ENCODE measurements at places on chromosomes 2 and 18. TPM values are rescaled to one million over a fixed set of nuclear protein-coding genes. Genes with fewer than 3 reads are reported as not detected.

The ESPNL gene
- total RNA-seq, result not detected

The TMX3 gene
- 12.9 TPM for total RNA-seq

The IRS1 gene
- 18.6 TPM for total RNA-seq

GRCh38 chr2:109021895-109022300 is 32.9 kb upstream of the EDAR start:
- no peak for DNase-seq

DNA sequence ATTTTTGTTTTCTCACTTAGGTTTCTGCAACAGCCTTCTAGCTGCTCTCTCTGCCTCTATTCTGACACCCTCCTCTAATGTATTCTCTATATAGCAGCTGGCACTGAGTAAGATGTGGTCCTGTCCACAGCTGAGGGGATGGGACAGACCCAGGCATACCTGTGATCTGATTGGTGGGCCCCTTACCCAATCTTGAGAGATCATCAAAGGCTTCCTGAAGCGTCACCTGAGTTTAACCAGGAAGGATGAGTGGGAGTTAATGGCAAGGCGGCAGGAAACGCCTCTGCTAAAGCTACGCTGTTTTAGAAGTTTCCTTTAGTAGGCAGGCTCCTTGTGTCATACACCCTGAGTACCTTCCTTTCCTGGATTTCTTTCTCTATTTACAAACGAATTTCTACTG is 5.7 kb upstream of the TET3 start:
- DNase-seq, result no peak

GRCh38 chr2:26459991-26460612 is 17.8 kb downstream of the OTOF start:
- DNase-seq, result no peak

DNA sequence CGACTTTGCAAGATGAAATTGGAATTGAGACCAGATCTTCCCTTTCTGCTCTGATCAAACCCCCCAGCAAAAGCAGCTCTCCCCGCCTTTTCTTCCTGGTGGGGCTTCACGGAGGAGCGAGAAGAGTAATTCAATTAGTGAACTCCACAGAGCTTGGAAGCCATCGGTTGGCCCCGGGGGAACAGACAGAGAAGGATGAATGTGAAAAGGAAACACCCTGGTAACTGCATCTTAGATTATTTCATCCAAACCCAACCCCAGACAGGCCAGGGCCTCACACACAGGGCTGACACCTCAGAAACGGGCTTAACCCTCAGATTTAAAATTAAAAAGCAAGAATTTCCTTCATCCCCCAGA is 18.3 kb downstream of the SMAD7 start:
- DNase-seq, result no peak

DNA sequence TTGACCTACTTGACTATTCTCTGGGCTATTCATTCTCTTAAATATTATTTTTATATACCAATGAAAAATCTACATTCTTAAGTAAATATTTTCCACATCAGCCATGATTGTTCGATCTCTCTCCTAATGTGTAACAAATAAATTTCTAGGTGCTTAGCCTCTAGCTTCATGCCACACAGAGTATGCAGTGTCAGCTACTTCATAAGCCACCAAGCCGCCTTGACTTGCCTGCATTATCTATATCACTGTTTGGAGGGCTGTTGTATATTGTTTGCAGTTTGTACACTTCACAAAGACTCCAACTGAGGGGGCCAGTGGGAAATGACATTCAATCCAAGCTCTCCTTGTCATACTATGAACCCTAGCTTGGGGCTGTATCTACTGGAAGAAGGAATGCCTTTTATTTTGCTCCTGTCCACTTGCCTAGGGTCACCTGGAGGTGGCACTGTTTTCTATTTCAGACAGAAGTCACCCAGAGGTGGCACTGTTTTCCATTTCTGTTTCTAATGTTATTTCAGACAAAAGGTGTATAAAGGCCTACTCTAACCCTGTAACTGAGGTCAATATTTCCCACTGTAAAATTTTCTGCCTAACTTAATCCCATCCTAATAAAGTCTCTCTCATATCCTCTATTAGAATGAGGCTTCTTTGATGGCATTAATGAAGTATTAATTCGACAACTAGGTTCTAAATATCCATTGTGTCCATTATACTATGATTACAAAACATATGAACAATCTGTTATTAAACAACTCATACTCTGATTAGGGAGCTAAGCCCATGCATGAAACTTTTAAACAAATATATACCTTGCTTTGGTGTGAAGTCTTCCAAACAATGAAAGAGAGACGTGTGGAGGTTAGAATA is 36.4 kb downstream of the COL5A2 start:
- no peak for DNase-seq

DNA sequence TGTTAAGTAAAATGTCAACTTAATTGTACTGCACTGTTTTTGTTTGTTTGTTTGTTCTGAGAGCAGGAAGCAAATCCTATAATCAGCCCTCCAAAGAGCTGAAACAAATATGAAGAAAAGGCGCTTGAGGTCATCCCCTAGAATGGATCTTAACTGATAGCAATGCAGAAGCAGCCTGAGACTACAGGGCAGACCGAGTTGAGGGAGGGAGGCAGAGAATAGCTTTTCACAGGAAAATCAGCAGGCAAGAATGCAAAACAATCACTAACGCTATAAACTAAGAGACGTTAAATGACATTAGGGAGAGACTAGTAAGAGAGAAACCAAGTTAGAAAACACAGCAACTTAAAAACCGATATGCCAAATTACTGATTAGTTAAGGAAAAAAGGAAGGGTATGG is 37.2 kb downstream of the GALNT1 start:
- DNase-seq, result no peak

GRCh38 chr2:219967247-219968245 is 340.1 kb downstream of the SLC4A3 start:
- DNase-seq, result no peak

- no peak for DNase-seq
These were observed 41.7 kb downstream of the POLR1A start for GRCh38 chr2:86064006-86064405.

DNA sequence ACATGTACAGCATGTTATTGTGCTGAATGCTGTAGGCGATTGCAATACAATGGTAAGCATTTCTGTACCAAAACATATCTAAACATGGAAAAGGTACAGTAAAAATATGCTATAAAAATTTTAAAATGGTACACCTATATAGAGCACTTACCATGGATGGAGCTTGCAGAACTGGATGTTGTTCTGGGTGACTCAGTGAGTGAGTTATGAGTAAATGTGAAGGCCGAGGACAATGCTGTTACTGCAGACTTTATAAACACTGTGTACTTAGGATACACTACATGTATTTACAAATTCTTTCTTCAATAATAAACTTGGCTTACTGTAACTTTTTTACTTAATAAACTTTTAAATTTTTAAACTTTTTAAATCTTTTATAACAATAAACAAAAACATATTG is 473.4 kb upstream of the UBE2E3 start:
- DNase-seq, result no peak

DNA sequence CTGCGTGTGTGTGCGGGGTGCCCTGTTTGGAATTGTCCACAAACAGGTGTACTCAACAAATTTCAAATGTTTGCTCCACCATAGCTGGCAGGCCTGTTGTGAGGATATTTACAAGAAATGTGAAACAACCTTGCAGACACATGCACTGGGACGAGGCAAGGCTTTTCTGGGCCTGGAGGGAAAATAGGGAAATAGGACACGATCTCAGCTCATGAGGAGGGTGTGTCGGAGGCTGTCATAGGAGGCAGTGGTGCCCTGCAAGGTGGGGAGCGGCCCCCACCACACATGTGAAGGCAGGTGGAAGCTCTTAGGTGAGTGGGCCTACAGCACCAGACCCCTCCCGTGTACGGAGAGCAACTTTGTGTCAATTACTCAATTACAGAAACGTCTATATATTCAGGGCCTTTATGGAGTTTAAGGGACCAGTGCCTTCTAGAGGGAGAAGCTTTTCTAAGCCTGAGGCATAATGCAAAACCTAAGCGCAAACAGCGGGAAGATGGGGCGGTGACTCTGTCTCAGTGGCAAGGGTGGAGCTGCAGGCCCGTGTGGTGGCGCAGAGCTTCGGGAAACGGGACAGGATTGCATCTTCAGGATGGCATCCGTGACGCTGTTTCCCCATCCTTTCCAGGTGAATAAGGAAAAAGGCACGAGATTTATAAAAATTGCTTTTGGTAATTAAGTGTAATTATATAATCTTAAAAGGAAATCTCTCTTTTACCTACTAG is 48.0 kb downstream of the RNF144A start:
- DNase-seq, result no peak

- DNase-seq, result no peak
These were observed 106.9 kb upstream of the GPC1 start for GRCh38 chr2:240328526-240328925.

DNA sequence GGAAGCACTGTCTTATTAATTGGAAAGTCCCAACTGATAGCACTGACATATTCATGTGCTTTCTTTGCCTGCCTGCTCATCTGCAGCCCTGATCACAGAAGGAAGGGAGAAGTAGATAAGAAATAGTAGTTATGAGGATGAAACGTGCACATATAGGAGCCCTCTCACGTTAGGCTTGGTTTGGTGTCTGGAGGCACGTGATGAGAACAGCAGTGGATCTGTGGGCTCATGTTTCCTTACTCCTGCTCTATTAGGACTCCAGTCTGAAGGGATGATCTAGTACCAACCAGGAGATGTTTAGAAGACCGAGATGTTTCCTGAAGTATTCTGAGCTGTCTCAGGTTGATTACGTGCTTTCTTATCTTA is 84.9 kb downstream of the MAP4K4 start:
- no peak for DNase-seq

Data from ascending aorta (tissue), 2 donors.